Neural crest cell (in vitro differentiated cells): ENCODE measurements at places on chromosomes 13 and 19. TPM values are rescaled to one million over a fixed set of nuclear protein-coding genes. Genes with fewer than 3 reads are reported as not detected.

GRCh38 chr13:112641456-112642089 is 48.3 kb upstream of the ATP11A start:
- DNase-seq = no peak

GRCh38 chr19:45477713-45478453 is 10.1 kb downstream of the FOSB start:
- DNase-seq = no peak

- no peak for DNase-seq
These were observed 87.2 kb upstream of the C1QTNF9B start for GRCh38 chr13:23984546-23984945.

- DNase-seq = no peak
These were observed 5.7 kb downstream of the SLITRK1 start for GRCh38 chr13:83876546-83876945.

DNA sequence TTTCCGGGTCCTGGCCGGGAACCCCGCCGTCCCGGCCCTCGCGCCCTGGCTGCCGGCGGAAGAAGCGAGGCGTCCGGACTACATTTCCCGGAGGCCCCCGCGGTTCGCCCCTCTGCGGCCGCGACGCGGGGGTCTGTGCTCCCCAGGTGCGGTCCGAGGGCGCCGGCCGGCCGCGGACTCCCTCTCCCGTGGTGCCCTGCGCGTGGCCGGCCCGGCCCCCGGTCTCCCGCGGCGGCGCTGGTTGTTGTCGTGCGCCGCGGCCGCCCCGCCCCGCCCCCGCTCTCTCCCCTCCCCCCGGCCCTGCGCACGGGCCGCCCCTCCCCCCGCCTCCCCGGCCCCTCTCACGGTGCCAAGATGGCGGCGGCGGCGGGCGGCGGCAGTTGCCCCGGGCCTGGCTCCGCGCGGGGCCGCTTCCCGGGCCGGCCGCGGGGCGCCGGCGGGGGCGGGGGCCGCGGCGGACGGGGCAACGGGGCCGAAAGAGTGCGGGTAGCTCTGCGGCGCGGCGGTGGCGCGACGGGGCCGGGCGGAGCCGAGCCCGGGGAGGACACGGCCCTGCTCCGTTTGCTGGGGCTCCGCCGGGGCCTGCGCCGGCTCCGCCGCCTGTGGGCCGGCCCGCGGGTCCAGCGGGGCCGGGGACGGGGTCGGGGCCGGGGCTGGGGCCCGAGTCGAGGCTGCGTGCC is at the start of gene KMT2B:
TSS of gene KMT2B (plus strand) at position 339 of the 680 bp plus-strand sequence. CDS start at position 355, 16 bp downstream.
- peak; percentile 87 for DNase-seq

Gene RDH8
- total RNA-seq = not detected in 2 replicates

DNA sequence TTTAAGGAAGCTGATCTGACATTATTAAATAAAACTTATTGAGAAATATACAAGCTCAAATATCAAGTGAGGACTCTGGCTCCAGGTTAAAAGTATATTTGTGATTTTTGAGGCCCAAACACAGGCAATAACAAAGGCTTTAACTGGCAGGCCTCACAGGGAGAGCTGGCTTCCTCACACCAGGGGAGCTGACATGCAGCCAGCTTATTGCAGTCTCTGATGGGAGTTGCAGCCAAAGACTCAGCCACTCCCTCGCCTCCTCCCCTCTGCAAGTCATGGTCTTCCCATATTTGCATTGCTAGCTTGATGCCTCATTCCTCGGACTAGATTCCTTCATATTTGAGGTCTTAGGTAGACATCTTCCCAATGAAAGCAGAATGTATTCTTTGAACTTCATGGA is 647.1 kb upstream of the SLITRK6 start:
- DNase-seq = no peak

DNA sequence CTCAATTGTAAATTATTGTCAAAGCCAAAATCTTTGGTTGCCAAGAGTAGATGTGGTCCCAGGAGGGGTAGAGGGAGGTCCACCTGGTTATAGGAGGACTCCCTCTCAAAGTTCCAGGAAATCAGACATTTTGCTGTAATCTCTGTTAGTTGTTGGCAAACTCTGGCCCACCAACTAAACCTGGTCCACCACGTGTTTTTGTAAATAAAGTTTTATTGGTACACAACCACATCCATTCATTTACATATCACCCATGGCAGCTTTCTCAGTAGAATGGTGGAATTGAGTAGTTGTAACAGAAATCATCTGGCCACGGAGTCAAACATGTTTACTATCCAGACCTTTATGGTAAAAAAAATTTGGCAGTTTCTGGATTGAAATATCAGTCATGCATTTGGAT is 70.6 kb downstream of the ZNF557 start:
- DNase-seq = no peak

Gene HS6ST3
- 0.26 and 0.30 TPM in 2 replicates for total RNA-seq

Gene SIPA1L3
- total RNA-seq = 41.2 and 44.0 TPM in 2 replicates

GRCh38 chr19:13796301-13797057 is 1.2 kb downstream of the ZSWIM4 start:
- DNase-seq = no peak

DNA sequence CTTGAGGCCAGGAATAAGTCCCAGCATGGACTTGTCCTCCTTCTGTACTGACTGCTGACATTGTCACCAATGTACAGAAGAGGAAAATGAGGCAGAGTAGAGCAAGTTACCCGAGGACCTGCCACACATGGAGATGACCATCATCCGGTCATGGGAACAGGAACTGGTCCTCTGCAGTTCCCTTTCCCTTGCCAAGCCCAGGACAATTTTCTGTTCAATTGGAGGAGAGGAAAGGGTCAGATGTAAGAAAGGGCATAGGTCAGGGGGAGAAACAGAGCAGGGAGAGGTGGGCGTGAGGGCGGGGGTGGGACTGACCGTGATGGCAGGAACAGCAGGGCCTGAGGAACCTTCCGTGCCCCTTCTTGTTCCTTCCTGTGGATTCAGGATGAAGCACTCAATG is 18.6 kb downstream of the PHLDB3 start:
- DNase-seq = no peak

DNA sequence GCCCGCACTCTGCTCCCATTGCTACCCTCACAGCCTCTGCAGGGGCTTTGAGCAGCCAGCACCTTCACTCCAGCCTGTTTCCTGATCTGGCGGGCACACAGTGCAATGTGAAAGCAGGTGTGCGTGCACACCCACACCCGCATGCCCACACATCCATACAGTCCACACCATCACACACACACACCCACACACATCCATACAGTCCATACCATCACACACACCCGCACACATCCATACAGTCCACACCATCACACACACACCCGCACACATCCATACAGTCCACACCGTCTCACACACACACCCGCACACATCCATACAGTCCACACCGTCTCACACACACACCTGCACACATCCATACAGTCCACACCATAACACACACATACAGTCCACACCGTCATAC is 28.0 kb downstream of the PIAS4 start:
- no peak for DNase-seq
